Fibroblast of lung (primary cell): ENCODE measurements at places on chromosomes 6 and 20. TPM values are rescaled to one million over a fixed set of nuclear protein-coding genes. Genes with fewer than 3 reads are reported as not detected.

GRCh38 chr20:50027611-50028105, 44.9 kb downstream of the SNAI1 start:
- DNase-seq = peak; percentile 85

The SLC16A10 gene
- under 0.01 TPM in 1 of 2 replicates, not detected in the other for total RNA-seq

DNA sequence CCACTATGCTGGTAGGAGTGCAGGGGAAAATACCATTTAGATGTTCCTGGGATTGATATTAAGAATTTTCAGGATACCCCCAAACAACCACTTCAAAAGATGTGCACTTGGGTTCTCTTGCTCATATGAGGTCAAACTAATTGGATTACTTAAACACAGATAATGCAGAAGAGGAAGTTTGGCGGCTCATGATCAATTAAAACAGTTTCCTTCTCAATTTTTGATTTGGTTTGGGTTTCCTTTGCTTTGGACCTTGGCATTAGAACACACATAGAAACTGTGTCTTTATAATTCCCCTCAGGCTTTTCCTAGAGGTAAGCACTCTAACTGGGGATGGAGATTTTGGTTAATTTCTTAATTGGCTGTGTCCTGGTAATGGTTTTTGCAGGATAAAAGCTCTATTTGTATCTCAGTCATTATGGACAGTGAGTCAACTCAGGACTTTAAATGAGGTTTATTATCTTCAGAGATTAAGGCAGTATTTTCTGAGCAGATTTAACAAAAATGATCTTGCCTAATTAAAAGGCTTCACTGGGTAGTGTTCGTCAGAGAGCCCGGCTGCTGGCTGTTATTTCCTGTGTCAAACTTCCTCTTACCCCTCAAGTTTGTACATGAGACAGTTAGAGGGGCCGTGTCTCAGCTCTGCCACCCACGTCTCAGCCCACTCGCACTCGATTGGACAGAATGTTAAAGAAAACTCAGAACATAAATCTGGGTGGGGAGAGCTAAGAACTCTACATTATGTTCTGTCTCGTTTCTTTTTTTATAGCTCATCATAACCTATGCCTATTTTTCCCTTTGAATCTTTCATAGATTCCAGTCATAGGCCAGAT, 50.3 kb upstream of the PREP start:
- no peak for DNase-seq

DNA sequence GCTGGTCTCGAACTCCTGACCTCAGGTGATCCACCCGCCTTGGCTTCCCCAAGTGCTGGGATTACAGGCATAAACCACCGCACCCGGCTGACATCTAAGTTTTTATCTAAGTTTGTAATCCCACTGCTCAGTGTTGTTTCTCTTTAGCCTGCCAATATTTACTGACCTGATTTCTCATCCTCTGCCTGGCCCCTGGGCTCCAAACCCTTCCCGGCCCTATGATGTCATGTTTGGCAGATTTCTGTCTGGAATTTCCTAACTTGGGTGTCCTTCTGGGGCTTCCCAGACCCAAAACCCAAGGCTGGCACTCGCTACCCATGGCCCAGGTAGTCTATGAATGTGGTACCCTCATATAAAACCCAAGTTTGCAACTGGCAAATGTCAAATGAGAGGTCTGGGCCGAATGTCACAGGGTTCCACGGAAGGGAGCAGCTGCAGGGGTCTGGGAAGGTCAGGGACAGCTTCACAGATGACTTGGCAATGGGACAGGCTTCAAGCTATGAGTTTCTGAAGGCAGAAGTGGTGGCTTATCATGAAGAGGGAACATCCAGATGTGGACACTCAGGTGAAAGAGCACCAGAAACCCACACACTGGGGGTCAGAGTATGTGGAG, 54.9 kb downstream of the TMEM170B start:
- no peak for DNase-seq

The HLA-DQB2 gene
- not detected in 2 replicates for total RNA-seq

DNA sequence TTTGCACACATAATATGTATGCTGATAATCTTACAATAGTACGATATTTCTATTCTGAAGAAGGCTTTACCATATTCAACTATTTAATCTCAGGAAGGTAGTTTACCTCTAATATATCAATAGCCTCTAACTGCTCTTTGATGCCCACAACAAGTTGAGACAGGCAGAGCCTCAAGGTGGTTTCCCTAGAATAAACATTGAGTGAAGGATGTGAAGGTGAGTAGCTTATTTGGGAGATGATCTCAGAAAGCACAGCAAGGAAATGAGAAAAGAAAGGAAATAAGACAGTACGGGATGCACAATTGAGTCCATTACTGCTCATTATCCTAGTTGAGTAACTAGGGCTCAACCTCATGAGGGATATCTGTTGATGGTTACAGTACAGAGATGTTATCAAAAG, 638.4 kb downstream of the MAFB start:
- no peak for DNase-seq

DNA sequence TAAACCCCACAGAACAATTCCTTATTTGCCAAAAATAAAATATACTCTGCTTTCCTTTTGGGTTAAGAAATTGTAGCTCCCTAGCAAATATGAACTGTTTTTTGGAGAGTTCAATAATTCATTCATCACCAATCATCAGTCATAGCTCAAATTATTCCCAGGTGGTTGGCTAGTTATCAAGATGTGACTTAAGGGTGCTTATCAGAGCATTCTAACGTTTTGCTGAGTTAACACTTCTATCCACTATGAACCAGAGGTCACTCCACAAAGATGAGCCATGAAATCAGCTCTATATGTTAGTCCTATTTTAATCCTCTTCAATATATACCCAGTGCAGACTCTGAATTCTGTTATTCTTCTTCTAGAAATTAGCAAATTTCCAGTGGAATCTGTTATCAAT, 379.1 kb downstream of the TENT5A start:
- no peak for DNase-seq

The TMEM244 gene
- not detected in 2 replicates for total RNA-seq

DNA sequence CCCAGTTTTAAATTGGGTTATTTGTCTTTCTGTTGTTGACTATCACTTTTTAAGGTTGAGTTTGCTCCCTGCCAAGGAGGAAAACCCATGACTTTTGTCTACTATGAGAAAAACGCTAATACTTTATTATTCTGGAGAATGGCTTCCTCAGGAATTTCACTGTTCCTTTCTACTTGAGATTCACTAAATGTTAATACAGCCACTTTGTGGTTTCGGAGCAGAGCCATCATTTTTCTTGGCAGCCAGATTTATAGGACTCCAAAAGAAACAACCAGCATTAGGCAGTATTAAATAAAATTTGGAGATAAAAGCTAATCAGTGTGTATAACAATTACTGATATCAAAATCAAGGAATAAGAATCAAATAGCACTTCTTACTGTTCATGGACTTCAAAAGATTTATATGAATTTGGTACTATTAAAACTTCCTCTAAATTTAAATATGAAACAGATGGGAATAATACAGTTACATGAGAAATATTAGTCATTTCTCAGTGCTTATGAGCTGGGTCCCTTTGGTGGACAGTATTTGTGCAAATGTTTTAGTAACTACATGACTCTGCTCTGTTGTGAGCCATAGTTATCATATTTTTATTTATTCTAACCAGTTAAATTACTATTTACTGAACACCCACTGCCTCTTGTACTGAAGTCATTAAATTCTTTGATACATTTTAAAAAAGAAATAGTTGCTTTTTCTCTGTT, 64.1 kb upstream of the FBXO30 start:
- no peak for DNase-seq

DNA sequence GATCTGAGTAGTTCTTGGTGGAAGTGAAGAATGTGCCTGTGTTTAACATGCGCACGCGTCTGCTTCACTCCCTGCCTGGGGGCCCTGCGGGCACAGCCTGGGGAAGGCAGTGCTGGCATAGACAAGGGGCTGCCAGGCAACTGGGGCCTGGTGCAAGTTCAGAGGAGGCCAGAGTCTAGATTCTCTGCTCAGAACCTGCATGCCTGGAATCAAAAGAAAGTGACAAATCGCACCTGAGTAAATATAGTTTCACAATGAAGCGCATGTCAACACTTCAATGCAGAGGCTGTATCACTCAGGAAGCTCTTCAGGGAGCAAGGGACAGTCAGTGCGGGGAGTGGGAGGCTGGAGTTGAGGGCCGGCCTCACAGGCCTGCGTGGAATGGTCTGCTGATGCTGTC, 24.2 kb upstream of the PPP1R14C start:
- no peak for DNase-seq

- peak; percentile 7 for DNase-seq
Measured at GRCh38 chr6:50249493-50249892, 199.8 kb upstream of the DEFB112 start.

DNA sequence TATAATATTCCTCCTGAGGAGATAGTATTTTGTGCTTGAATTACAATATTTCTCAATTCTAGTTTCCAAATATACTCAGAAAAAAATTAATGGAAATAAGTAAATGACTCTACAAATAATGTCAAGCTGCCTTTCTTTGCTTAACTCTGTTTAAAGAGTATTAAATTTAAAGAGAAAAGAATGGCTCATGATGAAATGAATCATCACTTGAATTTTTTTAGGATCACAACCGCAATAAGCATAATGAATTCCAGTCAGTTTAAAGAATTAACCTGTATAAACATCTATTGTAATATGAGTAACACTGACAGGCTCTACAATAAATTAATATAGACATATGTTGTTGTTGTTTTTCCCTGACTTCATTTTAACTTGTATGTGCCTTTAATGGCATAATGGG, 266.2 kb upstream of the ADGRB3 start:
- no peak for DNase-seq

GRCh38 chr20:36214684-36215256, 21.5 kb upstream of the AAR2 start:
- peak; percentile 57 for DNase-seq

The ZBTB24 gene
- 8.0 and 8.6 TPM in 2 replicates for total RNA-seq

The MTFR2 gene
- total RNA-seq = 0.26 and 0.83 TPM in 2 replicates

The OOEP gene
- 0.17 TPM in 1 of 2 replicates, not detected in the other for total RNA-seq
